Activated effector memory CD4-positive, alpha-beta T cell treated with anti-CD3 and anti-CD28 coated beads, Interleukin-2, amount 50 U/mL, for 16 hours (primary cell): ENCODE measurements at places on chromosomes 7 and 10.
A peak's percentile ranks its signal among the peaks of the same experiment; 100 is the strongest.

- no peak for DNase-seq
Observed at GRCh38 chr10:78785066-78785465, 283.7 kb upstream of the ZMIZ1 start.

DNA sequence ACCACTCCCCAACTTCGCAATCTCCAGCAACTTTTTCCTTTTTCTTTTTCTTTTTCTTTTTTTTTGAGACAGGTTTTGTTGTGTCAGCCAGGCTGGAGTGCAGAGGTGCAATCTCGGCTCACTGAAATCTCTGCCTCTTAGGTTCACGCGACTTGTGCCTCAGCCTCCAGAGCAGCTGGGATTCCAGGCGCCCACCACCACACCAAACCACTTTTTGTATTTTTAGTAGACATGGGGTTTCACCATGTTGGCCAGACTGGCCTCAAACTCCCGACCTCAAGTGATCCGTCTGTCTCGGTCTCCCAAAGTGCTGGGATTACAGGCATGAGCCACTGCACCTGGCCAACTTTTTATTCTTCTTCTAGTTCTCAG lies 55.0 kb downstream of the KIAA1549 start:
- no peak for DNase-seq

DNA sequence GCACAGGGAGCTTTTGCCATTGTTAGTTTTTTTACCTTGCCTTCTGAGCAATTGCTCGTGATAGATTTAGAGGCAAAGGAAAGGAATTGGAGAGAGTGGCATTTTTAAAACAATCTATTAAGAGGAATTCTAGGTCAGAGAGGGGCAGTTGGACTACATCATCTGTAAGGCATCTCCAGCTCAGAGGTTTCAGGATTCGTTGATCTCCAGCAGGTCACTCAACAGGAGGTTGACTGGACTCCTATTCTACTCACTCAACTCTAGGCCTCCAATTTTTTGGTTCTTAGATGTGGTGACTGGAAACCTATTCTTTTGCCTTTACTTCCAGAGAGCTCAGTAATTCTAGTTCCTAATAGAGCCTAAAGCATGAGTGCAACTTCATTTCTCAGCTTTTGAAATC lies 42.8 kb downstream of the TBXAS1 start:
- no peak for DNase-seq

GRCh38 chr10:90884431-90884830 lies 12.7 kb downstream of the RPP30 start:
- DNase-seq: no peak

DNA sequence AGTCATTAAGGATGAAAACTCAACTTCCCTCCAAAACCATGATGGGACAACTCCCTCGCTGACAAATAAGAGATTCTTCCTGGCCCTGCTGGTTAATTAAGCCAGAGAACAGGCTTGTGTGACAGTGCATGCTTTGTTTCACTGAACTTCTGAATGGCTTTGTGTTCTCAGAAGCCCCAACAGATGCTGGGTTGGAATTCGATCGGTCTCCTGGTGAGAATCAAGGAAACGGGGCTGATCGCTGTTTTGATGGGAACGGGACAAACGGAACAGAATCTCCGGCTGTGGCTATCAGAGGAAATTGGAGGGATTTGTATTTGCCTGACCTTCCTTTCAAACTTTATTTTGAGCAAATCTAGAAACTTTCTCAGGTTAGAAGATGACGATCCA lies 145.0 kb downstream of the RNF216 start:
- no peak for DNase-seq

DNA sequence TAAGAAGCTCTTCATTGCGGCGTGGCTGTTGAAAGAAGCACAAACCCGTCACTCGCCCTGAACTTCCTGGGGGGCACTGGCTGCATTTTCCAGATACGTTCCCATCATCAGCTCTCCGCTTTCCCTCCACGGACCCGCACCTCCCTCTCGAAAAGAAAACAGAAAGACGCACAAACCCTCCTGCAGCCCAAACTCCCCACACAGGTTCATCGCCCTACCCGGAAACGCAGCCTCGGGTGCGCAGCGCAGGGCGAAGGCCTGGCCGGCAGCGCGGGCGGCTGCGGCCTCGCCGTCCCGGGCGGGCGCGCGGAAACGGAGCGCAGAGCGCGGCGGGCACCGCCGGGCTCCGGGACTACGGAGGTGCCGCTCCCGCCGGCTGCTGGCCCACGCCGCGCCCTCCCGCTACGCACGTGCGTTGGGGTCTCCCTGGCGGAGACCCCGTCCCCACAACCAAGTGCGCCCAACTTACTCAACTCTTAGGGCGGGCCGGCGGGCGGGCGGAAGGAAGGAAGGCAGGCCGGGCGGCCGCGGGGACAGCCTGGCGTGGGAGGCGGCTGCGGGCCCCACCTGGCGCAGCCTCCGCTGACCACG lies 822 bp downstream of the ZNF800 start:
- DNase-seq: peak; percentile 85

DNA sequence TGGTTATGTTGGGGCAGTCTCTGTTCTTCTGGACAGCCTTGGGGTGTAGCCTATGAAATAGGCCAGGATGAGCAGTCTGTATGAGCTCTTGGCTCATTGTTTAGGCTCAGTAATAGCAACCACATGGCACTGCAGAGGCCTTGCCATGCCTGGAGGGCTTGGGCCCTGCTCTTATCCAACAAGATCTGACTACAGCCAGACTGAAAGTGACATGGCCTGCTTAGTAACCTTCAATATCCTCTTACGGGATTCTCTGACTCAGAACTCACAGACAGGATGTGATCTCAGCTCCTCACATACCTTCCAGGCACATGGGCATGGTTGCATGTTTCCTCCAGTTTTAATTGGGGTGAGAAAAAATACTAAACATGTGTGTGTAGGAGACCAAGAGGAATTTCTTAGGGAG lies 289.3 kb downstream of the PTEN start:
- peak; percentile 69 for DNase-seq

- no peak for DNase-seq
Observed at GRCh38 chr7:129163875-129164544, 19.5 kb downstream of the TSPAN33 start.

DNA sequence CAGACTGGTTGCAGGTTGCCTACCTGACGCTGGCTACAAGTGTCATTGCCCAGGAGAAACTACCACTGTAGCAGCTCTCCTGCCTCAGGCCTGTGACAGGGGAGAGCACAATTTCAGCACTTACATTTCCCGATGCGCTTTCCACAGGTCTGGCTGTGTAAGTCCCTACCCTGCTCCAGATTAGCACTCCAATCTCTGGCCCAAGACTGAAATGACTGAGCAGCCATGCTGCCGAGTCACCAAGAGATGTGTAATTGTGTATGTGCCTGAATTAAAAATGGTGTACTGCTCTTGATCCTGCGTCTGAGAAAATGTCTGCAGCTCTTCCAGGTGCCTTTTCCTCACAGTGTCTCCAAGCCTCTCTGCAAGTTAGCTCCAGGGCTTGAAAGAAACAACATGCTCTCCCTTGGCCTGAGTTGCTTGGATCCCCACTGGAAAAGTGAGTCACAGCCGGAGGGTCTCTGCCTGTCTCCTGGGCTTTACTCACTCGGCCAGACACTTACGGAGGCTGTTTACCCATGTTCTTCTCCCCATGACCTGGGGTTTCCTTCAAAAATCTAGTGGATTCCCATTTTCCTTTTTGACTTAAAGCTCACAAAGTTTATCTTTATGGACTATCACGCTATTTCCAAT lies 1001.7 kb upstream of the KCND2 start:
- no peak for DNase-seq

GRCh38 chr7:38594949-38595348 lies 36.2 kb downstream of the AMPH start:
- DNase-seq: no peak

DNA sequence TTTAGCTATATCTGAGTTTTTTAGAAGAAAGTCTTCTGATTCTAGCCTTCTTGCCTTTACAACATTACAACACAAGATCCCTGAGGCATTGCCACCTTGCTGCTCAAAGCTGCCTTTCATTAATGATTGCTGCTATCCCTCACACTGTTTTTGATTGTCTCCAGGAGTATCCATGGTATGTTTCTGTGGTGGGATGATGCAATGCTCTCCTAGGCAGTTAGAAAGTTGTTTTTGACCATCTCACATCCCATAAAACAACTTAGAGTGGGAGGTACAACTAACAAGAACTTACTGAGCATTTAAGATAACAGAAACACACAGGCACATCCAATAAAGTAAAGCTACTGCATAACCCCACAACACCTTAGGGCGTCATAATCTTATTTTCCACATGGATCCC lies 1156.0 kb upstream of the LRRTM3 start:
- no peak for DNase-seq

DNA sequence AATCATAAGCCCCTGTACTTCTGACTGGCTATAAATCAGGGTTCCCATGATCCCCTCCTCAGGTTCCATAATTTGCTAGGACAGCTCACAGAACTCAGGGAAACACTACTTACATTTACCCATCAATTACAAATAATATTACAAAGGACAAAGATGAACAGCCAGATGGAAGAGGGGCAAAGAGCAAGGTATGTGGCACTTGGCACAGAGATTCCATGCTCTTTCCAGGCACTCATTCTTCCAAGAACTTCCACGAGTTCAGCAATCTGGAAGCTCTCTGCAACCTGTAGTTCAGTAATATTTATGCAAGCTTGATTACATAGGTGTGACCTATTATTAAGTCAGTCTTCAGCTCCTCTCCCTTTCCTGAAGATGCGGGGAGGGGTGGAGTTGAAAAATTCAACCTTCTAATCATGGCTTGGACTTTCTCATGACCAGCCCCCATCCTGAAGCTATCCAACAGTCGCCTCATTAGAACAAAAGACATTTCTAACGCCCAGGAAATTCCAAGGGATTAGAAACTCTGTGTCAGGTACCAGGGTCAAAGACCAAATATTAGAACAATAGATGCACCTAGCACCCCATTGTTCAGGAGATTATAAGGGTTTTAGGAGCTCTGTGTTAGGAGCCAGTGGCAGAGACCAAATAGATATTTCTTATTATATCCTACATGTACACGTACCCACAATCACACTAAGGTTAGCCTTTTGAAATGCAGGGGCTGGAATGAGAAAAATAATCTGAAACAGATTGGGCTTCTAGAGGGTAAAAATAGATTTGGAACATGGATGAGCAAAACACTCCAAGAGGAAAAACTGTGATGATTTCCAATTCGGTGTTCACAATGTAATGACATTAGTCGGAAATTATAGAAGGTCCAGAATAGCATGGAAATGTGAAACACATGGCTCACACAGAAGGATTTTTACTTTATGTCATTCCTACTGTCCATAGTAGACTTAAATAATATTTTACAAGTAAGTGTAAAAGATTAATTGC lies 7.0 kb downstream of the ANKMY2 start:
- DNase-seq: no peak

DNA sequence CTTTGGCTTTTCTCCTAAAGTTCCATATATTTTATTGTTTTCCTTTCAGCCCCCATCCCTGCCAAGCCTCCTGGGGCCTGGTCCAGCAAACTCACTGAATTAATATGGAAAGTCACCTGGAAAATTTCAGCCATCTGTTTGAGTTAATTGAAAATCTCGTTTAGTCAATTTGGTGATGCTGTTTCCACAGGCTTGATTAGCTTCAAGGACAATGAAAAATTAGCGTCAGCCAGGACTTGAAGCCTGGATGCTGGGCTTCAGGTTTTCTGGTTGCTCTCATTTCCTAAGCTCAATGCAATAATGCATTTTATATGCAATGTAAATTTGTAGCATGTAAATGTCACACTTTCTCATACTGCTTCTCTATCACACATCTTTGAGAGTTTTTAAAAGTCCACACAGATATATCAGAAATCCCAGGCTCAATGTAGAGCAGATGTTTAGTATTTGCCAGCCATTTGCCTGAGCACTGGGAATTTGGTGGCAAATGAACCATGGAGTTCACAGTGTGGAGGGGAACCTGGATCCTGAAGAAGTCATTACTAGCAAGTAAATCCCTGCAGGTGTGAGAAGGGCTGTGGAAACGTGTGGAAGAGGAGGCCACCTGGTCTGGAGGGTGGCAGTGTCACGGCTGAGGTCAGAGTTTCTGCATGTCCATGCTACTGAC lies 228.5 kb downstream of the PAXIP1 start:
- DNase-seq: no peak

DNA sequence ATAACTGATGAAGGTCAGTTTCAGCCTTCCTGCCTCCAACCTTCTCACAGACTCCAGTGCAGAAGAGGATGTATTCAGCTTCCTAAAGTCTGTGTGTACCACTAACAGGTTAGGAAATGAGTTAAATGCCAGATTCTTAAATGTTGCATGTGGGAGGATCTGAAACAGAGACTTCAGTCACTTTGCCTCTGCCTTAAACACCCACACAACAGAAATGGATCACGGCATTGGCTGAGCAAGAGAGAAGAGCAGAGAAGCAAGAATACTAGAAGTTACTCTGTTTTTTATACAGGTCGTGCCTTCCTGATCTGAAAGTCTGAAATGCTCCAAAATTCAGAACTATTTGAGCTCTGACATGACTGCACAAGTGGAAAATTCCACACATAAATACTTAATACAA lies 98.9 kb upstream of the ARHGAP21 start:
- no peak for DNase-seq

GRCh38 chr7:36855330-36855729 lies 131.0 kb upstream of the AOAH start:
- DNase-seq: no peak

GRCh38 chr10:83881661-83882060 lies 257.6 kb upstream of the GHITM start:
- no peak for DNase-seq

DNA sequence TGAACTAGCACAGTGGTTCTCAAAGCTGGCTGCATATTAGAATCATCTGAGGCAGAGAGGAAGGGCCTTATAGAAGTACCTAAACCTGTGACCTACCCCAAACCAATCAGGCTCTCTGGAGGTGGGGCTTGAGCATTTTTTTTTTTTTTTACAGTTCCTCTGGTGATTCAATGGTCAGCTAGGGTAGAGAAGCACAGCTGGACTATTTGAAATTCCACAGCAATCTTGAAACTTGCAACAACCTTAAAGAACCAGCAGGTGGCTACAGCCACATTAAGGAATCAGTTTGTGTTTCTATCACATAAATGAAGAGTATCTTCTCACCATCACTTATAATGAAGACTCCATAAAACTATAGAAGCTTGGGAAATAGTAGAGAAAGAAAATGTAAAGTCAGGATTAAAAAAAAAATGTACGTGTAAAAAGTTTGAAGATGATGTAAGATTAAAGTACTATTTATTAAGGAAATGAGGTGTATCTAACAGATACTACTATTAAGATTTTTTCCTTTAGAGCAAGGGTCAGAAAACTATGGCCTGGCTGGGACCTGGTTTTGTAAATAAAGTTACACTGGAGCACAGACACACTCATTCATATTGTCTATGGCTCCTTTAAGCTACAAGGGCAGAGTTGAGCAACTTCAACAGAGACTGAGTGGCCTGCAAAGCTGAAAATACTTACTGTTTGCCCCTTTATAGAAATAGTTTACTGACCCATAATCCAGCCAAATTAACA lies 3.8 kb downstream of the RTKN2 start:
- no peak for DNase-seq

- DNase-seq: no peak
Observed at GRCh38 chr7:20647036-20647435, 31.6 kb downstream of the ABCB5 start.

- DNase-seq: no peak
Observed at GRCh38 chr10:129099992-129100391, 367.0 kb upstream of the MGMT start.

DNA sequence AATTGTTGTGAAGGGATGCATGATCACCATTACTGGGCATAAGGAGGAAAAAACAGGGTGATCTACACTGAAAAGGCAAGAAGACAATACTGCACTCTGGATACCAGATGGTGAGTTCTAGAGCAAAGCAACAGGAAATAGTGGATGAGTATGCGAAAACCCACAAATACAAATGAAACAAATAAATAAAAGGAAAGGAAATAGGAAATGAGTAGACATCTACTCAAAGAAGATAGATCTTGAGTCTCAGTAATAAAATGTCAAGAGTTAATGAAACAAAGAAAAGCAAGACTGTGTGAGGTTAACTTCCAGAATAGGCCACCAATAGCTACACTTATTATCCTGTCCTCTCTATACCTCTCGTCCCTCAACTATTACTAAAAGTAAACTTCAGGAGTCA lies 11.7 kb downstream of the ORC5 start:
- no peak for DNase-seq
